ENCODE measurements at places on chromosomes 2 and 18.

- no peak for DNase-seq
Measured at GRCh38 chr2:40218679-40219078, 233.2 kb downstream of the SLC8A1 start.

GRCh38 chr2:206274434-206275311 lies at the start of gene ZDBF2:
TSS of gene ZDBF2 (plus strand) at chr2:206274663. CDS start at chr2:206281850, 7,187 bp downstream.
- peak; percentile 44 for DNase-seq

- DNase-seq: no peak
Measured at GRCh38 chr2:6812857-6813530, 52.7 kb downstream of the CMPK2 start.

DNA sequence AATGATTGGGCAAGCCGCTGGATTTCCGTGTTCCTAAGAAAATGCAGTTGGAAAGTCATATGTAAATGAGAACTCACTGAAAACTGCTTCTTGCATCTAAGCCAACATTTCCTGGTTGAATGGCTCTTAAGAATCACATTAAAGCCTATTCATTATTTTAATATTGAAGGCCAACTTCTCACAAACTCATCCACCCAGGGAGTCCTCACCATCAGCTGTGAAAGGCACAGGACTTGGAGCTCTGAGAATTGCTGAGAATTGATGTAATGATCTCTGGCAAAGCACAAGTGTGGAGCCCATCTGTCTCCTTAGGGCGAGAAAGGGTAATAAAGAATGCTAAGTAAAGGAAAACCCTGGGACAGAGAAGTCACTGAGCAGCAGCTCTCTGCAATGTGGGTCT lies 55.9 kb upstream of the APCDD1 start:
- no peak for DNase-seq

DNA sequence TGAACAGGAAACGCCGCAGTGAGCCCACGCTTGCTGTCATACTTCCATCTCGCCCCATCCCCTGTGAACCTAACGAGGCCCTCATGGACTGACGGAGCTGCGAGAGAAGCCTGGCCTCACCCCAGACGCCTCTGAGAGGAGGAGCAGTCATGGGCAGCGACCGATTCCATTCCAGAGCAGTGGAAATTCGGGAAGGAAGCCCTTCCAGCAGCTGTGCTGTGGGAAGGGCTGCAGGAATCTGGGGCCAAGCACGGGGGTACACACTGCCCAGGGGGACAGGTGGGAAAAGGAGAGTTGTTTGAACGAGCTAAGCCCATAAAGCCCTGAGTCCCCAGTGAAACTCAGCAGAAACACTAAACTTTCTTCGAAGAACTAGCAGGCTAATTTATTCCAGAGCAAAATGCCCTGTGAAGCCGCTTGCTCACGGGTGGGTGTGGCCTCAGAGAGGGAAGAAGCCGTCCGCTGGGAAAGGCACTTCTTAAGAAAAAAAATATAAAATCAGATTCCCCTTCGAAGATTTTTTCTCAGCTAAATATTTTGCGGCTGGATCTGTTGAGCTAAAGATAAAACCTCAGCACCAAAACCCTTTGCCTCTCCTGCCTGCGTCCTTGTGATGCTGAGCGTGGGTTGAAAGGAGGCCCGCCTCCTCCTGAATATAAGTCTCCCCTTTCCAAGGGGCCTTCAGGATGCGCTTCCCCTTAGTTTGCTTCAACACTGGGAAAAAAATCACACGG lies 38.2 kb downstream of the ANKMY1 start:
- no peak for DNase-seq

- no peak for DNase-seq
Measured at GRCh38 chr2:178473931-178474330, 4.5 kb downstream of the FKBP7 start.

DNA sequence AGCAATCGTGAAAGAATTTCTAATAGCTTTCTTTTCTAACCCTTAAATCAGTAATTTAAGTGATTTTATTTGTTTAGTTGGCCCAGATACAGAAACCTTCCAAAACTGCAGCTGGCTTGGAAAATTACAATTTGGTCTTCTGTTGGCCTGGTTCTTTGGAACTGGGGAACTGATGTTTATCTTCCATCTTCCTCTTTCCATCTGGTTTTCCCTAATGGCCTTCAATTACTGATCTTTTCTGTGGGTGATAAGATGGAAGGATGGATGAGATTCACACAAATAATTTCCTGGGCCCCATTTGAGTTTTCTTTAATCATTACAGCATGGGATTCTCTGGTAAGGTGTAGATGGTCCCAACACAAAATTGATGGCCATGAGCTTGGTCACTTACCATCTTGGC lies 106.5 kb upstream of the CHRNA1 start:
- DNase-seq: no peak

DNA sequence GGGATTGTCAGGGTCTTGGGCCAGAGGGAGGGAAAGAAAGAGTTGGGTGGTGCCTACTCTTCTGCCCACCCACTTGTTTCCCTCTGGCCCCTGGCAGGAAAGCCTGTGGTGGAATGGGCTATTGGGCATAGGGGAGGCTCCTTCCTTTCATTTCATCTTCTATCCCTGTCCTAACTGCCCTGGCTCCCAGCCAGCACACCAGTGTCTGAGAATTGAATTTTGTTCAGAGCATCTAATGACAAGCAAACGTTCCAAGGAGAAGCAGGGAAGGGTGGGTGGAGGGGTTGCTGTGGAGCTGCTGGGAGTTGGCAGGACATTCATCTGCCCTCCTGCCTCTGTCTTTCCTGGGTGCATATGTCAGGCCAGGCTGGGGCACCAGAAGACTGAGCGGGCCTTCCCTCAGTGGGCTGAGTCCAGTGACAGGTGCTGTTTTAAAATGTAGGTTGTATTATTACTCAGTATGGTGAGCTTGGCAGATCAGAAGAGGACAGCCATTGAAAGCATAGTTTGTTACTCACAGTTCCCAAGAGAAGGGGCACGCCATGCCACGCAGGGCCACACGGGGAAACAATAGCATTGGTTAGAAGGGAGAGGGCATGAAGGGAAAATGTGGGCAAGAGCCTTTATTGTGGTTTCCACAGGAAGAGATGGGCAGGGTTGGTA lies 171.9 kb downstream of the ACOXL start:
- no peak for DNase-seq

DNA sequence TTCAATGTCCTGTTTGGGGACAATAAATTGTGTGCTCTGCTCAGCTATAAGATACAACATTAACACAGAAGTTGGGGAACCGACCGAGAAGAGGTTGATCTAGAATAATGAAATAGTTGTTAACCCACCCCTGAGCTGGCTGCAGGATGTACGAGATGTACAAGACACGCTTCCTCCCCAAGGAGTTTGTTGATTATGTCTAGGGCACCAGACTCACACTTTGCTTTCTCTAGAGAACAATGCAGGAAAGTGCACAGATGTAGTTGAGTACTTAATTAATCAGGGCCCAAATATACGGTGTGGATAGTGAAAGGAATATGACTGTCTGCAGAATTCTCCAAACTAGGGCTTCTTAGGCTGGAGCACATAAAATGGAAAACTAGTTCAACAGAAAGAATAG lies 415.2 kb upstream of the TNP1 start:
- no peak for DNase-seq

GRCh38 chr2:85734942-85735608 lies 18.7 kb upstream of the ATOH8 start:
- no peak for DNase-seq

GRCh38 chr2:20534913-20535801 lies 88.3 kb downstream of the RHOB start:
- no peak for DNase-seq

DNA sequence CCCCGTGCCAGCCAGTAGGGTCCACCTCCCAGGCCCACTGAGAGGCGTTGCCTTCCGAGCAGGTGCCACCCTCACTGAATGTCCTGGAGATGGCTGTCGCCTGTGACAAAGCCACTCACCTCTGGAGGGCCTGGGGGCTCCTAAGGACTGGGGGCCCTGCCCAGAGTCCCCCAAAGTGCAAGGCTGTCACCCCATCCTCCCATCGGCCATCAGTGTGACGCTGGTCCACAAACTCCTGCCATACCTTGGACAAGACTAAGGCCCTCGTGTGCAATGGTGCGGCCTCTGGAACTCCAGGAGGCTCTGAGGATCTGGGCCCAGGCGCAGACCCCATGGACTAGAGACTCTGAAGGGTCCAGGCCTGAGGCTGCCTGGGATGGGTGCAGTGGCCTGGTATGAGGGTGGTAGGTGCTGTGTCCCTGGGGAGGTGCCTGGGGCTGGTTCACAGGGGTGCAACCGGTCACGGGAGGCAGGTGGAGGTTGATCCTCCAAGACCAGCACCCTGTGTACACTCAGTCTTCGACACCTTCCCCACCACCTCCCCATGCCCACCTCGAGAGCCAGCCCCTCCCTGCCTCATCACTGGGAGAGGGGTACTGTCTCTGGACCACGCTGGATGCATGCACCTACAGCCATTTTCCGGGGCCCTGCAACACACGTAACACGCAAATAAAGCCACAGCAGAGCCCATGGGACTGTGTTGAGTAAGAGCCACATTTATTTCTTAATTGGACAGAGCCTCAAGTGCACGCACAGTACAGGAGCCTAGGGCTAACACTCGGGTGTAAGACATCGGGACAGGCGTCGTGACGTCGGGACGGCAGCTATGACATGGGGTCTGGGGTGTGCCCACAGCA lies 21.6 kb downstream of the AQP12A start:
- DNase-seq: no peak

DNA sequence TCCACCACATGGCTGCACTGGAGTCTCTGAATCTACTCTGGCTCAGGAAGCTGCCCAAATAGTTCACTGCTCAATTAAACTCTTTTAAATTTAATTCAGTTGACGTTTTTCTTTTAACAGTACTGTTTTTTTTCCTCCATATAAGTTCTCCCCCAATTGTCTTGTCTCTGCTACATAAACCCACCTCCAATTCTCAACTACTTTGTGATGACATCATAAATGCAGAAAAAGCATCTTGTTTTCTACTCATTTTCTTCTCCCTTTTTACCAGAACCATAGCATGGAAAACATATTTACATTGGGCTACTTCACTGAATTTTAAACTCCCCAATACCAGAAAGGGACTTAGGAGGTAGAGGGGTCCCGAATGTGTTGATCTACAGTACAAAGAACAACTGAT lies 270.4 kb downstream of the GPD2 start:
- DNase-seq: no peak

DNA sequence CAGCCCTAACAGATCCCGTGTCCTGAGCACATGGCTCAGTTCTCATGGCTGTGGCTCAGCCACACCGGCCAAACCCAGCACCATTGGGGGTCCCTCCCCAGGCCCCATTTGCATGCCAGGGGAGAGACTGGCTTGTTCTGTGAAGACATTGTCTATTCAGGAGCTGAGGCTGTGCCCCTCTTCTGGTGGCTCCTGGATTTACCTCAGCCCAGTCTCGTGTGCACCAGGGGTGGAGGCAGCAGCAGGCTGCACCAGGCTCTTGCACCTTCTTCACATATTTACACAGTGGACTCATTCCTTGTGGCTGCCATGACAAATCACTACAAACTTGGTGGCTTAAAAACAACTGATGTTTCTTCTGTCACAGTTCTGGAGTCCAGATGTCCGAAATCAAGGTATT lies 92.4 kb upstream of the ITGA6 start:
- no peak for DNase-seq

Data from stimulated activated CD4-positive, alpha-beta T cell treated with anti-CD3 and anti-CD28 coated beads, Interleukin-12 subunit alpha, Interleukin-12 subunit beta, amount 100 ng/mL, for 4 hours (primary cell).